Ecto neural progenitor cell (in vitro differentiated cells): ENCODE measurements at places on chromosomes 5 and 9.

- no peak for DNase-seq
Measured at GRCh38 chr9:33372900-33373299, 29.5 kb downstream of the AQP7 start.

DNA sequence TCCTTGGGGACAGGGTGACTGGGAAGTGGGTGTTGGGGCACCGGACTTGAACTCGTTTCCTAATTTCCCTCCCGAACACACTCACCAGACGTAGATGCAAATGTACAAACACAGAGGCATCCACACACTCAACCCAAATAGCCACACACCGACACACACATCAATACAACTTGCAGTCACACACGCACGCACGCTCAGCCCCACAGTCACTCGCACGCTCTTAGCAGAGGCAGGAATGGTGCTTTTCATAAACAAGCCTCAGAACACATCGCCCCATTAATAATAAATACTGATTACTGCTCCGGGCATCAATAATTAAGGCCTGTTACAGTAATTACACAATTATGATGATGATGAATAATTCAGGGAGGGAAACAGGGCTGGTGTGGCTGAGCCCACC, 5.7 kb downstream of the BARHL1 start:
- DNase-seq: no peak

GRCh38 chr5:137218471-137218870, 280.7 kb downstream of the SPOCK1 start:
- no peak for DNase-seq

- no peak for DNase-seq
Measured at GRCh38 chr5:139232147-139232724, 34.1 kb upstream of the SIL1 start.

DNA sequence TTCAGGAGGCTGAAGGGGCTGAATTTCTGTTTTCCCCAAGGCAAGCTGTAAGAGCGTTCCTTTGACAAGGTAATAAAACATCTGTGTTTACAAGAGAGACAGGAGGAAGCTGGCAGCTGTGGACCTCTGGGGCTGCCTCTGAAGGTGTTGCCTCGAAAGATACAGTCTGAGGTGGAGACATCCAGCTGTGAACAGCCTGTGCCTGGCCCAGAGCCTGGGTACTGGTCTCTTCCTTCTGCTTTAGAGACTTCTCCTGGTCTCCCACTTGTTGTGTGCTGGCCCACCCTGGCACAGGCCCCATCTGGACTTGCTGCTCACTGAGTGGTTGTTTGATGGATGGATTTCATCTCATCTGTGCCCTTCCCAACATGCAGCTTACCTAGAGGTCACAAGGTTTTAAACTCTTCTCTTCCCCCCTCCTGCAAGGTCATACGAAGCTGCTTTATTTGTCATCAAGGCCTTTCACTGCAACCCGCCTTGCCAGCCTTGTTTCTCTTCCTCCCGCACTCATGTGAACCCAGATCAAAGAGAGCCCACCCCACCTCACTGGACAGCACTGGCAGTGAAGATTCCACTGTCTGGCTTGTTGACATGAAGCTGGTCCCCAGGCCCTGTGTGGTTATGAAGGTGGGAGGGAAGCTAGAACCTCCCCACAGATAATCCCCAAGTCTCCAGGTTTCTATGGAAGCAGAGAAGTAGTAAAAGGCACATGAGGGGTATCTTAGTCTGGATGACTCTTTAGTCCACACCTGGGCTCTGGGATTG, 35.0 kb upstream of the ALDH1B1 start:
- no peak for DNase-seq

DNA sequence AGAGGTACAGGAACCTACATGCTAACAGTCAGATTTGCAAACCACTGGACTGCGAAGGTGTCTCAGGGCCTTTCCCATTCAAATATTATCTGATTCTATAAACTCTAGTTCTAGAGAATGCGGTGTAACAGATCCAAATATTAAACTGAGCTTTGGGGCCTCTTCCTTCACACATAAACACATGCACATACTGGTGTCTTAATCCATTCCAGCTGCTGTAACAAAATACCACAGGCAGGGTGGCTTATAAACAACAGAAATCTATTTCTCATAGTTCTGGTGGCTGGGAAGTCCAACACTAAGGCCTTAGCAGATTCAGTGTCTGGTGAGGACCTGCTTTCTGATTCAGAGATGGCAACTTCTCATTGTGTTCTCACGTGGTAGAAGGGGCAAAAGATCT, 30.2 kb downstream of the RETREG1 start:
- no peak for DNase-seq

DNA sequence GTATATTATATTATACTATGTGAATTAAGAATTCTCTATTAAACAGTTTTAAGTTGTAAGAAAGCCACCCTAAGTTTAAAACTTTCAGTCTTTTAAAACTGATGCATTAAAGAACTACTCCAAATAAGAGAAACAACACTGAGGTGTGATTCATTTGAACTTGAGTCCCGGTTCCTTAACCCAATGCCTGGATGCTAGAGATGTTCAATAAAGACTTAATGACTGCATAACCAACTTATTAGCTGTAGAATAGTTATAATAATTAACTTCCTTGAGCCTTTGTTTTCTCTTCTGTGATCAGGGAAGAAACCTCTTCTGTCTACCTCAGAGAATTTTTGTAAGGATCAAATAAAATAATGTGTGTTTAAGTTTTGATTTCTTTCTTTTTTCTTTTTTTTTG, 45.3 kb upstream of the DENND4C start:
- DNase-seq: no peak

GRCh38 chr5:103473725-103474124, 88.9 kb downstream of the NUDT12 start:
- no peak for DNase-seq

DNA sequence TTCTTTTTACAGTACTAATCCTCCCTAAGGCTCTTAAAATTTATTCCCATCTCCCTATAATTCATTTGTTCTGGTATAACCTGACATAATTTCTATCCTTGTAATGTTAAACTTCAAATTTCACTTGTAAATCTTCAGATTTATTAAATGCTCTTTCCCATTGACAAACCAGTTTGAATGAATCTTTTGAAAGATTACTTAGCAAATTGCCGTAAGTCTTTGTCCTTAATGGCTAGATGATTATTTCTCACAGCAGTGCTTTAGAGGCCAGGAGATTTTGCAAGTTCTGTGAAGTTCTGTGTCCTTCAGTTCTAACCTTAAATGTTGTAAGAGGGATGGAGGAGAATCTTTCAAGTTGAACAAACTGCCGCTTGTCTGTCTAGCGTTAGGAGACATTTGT, 4.2 kb downstream of the SLC44A1 start:
- no peak for DNase-seq

- DNase-seq: no peak
Measured at GRCh38 chr5:129399069-129399468, 61.0 kb upstream of the ADAMTS19 start.

DNA sequence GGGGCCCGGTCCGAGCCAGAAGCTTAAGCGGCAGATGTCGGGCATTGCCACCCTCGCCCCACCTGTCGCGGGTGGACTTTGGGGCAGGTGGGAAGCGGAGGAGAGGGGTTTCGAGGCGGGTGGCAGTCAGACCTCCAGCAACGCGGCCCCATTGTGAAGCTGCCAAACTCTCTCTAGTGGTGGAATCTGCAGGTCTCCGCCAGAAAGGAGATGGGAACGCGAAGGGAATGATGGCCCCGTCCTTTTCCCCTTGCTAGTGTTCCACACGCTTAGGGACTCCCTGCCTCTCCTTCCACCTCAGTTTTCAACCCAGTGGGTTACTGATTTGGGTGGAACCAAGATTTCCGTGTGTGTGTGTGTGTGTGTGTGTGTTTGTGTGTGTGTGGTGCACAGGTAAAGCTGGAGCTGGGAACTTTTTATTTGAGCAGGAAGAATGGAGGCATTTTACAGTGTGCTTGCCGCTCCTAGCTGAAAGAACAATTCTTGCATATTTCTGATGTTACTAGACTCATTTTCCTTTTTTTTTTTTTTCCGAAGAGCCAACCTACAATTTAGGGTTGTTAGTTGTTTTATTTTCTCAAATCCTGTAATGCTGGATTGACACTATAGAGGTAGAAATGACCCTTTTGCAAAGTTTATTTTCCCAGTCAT, 1.3 kb downstream of the MACIR start:
- no peak for DNase-seq

DNA sequence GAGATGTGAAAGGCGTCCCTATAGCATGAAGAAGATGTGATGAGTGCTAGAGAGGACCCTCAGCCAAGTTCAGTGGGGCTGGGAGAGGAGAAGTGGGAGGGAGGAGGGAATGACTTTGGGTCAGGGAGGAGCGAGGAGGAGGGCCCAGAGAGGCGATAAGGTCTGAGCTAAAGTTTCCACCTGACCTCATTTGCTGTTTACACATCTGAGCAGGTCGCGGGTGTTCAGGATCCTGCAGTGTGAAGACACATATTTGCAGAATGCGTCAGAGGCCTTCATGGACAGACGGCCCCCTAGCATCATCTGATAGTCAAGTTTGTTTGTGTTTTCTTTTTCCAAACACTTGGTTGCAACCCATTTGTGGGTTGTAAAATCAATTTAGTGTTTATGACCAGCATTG, 18.9 kb upstream of the IGFBPL1 start:
- DNase-seq: no peak

- no peak for DNase-seq
Measured at GRCh38 chr9:1612886-1613285, 402.3 kb upstream of the SMARCA2 start.
